ENCODE measurements at places on chromosomes 7 and 10.

DNA sequence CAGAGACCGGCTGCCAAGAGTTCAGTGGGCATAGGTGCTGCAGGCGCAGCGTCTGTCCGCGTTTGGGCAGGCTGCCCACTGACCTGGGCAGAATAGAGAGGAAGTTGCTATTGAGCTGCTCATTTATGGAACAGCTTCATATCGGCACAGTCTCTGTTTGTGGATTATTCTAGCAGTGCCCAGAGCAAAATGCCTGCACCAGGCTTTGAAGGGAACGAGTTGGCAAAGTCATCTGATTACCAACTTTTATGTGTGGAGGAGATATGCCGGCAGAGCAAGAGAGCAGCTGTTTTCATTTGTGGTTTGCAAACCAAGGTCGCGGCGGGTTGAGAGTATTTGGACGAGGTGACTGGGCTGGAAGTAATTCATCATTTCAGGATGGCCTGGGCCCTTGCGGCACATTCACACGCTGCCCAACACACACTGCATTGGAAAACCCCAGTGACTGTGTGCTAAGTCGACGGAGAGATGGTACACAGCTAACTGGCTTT is 228.5 kb downstream of the TCERG1L start:
- no peak for DNase-seq

- no peak for DNase-seq
Measured at GRCh38 chr7:72183835-72184234, 228.3 kb downstream of the CALN1 start.

DNA sequence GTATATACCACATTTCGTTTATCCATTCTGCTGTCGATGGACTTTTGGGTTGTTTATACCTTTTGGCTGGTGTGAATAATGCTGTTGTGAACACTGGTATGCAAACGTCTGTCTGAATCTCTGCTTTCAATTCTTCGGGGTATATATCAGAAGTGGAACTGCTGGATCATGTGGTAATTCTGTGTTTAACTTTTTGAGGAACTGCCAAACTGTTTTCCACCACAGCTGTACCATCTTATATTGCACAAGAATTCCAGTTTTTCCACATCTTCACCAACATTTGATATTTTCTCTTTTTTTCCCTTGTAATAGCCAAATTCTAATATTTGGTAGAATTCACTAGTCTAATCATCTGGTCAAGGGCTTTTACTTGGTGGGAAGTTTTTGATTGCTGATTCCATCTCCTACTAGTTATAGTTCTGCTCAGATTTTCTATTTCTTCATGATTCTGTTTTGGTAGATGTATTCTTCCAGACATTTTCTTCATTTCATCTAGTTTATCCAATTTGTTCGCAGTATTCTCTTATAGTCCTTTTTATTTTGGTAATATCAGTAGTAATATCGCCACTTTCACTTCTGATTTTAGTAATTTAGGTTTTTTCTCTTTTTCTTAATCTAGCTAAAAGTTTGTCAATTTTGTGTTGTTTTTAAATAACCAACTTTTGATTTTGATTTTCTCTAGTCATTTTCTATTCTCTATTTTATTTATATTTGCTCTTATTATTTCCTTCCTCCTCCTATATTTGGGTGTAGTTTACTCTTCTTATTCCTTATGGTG is 271.2 kb downstream of the ZEB1 start:
- DNase-seq, result no peak

- DNase-seq, result no peak
Measured at GRCh38 chr10:72027498-72027897, 60.9 kb downstream of the SPOCK2 start.

- DNase-seq, result no peak
Measured at GRCh38 chr10:76504823-76505222, 1073.4 kb downstream of the LRMDA start.

DNA sequence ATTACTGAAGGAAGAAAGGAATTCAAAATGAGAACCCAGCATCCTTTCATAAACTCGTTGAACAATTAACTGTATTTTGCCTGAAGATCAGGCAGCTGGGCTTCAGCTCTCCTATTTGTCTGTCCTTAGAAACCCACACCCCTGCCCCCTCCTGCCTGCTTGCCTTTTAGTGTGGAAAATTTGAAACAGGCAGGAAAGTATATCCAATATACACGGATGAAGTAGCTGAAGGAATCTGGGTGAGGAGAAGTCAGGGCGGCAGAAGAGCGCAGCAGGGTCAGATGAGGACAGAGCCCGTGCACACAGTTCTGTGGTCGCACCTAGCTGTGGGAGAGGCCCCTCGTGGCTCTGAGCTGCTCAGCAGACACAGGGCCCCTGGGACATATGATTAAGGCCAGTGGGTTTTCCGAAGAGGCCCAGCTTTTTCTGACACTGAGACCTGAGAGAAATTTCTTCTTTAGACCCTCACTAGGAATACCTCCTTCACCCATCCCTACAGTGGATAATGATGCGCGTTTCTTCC is 87.9 kb downstream of the ACTR3B start:
- peak; percentile 34 for DNase-seq

- peak; percentile 74 for DNase-seq
Measured at GRCh38 chr7:90596671-90597562, 796 bp downstream of the CDK14 start.

DNA sequence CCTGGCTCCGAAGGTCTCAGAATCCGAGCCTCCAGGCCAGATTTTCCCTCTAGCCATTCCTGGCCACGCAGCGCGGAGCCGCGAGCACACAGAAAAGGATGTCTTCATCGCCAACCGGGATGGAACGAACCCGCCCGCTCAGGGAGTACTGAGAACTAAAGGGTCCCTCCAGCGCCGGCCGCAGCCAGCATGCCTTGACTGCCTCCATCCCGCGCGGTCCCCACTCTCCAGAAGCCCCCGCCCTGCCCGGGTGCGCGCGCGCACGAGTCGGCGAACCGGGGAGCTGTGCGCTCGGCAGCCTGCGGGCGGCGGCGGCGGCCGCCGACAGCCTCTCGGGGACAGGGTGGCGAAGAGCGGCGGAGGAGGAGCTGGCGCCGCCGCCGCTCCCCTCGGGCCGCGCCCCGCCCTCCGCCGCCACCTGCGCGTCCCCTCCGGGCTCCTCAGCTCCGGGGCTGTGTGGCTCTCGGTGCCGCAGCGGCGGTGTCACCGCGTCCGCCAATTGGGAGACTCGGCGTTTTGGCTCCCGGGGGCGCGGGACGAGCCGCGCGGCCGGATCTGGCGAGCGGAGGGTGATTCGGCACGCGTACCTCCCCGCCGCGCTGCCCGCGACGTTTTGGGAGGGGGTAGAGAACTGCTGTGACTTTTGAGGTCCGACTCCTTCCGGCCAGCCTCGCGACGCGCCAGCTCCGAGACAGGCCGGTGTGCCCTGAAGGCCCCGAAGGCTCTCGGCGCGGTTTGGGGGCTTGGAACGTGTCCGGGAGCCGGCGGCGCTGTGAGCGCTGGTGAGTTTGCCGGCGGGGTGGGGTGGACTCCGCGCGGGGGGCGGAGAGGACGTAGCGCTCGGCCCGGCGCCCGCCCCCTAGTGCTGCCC is 453 bp upstream of the GALNT17 start:
- DNase-seq, result peak; percentile 89

DNA sequence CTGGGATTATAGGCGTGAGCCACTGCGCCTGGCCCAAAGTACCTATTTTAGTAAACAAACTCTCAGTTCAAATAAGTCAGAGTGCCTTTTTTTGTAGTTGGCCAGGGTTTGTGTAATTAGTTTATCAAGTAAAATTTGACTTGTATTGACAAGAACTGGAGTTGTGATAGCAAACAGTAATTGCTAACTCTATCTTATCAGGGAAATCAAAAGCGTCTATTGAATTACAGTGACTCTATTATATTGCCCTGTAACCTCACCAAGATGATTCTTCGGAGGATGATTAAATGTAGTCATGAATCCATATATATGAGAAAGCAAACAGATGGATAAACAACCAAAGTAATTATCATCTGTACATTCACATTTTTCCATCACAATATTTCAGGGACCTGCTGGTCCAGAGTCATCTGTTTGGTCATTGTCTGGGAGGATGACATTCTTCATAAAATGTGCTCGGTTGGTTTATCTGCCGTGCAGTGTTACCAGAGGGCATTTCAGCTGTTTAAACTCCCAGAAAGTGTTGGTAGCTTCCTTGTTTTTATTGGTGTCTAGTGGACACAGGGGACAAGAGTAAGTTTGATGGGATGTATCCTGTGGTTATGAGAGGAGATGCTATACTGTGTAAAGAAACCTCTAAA is 35.6 kb downstream of the DOCK1 start:
- no peak for DNase-seq

- DNase-seq, result no peak
Measured at GRCh38 chr7:32026083-32026425, 44.2 kb downstream of the PDE1C start.

- DNase-seq, result no peak
Measured at GRCh38 chr7:155862123-155862892, 50.0 kb upstream of the SHH start.

DNA sequence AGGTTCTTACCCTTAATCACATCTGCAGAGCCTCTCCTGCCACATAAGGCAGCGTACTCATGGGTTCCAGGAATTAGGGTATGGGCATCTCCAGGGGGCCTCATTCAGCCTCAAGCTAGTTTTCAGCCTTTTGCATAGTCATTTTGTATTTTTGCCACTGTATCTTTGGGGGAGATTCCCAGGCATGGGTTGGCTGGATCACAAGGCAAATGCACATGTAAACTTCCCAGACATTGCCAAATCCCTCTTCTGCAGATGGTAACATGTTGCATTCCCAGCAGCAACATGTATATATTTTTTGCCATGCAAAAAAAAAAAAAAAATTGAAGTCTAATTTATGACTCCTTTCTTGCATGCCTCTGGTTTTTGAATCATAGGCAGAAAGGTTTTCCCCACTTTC is 595.4 kb upstream of the FOXK1 start:
- no peak for DNase-seq

GRCh38 chr10:70418229-70418628 is 14.3 kb downstream of the EIF4EBP2 start:
- DNase-seq, result no peak

- DNase-seq, result no peak
Measured at GRCh38 chr10:97969538-97970079, 60.8 kb downstream of the CRTAC1 start.

DNA sequence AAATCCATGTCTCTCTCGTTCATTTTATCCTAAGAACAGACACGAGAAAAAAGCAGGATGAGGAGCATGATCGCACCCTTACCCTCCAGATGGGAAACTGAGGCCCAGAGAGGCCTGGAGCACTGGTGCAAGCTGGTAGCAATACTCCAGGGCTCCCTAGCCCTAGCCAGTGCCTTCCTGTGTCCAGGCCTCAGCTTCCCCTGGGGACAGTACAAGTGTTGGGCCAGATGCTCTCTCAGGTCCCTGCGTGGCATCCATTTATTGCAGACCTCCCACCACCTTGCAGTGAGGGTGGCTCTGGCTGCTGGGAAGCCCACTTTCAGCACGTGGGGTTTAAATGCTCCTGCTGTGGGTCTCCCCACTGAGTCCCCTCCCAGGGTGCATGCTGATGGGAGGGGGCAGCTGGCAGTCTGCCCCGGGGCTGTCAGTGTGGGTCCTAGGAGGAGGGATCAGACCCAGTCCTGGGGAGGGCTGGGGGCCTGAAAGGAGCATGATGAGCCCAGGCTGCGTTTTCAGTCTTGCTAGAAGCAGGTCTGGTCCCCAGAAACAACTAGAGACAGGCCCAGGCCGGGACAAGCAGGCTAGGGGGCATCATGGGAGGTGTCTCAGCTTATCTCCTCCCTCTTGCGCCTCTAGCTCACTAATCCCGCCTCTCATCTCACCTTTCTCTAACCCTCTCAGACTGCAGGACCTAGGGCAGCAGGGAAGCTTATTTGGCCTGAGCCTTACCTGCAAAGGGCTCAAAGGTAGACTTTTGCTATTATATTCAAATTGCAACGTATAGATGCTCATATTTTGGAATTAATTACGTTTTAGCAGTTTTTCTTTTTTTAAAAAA is 662 bp upstream of the PPIF start:
- DNase-seq, result peak; percentile 78

DNA sequence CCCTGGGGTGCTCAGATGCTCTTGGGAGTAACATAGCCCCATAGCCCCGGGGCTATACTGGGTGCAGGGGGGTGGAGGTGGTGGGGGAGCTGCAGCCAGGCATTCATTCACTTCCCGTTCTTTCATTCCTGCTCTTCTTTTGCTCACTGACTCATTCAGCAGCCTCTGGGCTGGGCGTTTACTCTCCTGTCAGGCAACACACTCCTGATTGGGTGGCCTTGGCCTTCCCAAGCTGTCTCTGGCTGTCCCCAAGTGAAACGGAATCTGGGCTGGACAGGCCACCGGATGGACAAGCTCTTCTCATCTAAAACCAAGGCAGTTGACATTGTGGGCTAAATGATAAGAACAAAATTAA is 34.6 kb downstream of the CHST3 start:
- no peak for DNase-seq

- no peak for DNase-seq
Measured at GRCh38 chr7:91435381-91436059, 171.3 kb downstream of the FZD1 start.

DNA sequence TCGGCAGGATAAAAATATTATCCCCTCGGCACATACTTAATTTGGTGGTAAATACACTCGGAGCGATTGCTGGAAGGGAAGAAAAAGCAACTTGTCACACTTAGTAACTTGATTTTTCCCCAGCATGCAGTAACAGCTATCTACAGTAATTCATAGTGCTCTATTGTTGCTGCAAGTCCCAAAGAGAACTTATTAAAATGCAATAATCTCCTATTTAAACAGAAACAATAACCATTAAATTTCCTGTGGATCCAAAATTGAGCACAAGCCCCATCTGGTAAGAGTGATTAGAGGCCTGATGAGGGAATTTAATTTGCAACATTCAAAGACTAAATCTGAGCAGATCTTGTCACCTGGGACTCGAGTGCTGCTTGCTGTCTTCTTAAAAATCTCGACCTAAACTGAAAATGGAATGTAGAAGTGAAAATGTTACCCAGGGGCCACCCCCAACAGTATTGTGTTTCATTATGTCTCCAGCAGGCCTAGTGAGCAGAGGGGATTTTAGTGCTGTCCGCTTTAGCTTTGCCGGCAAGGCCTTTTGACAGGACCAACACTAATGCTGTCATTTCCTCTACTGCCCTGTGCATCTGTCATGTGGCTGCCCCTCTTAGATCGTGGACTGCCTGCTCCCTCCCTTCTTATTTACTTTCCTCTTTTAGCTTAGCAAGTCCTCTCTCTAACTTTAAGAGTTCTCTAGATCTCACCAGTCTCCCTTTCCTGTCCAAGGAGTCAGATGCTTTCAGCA is 639.7 kb downstream of the AUTS2 start:
- DNase-seq, result peak; percentile 48

- peak; percentile 63 for DNase-seq
Measured at GRCh38 chr10:121553511-121554264, 44.6 kb downstream of the FGFR2 start.

- DNase-seq, result no peak
Measured at GRCh38 chr10:50420196-50420595, 168.9 kb upstream of the ASAH2 start.

GRCh38 chr10:120188950-120189349 is 268.1 kb upstream of the PLPP4 start:
- DNase-seq, result no peak

- DNase-seq, result no peak
Measured at GRCh38 chr10:130000918-130001317, 36.8 kb upstream of the EBF3 start.

GRCh38 chr10:69662173-69662877 is 32.3 kb downstream of the FAM241B start:
- DNase-seq, result peak; percentile 55

- no peak for DNase-seq
Measured at GRCh38 chr10:114726820-114727271, 68.8 kb upstream of the ABLIM1 start.

GRCh38 chr7:52689912-52690311 is 345.5 kb upstream of the POM121L12 start:
- DNase-seq, result no peak

GRCh38 chr7:46649876-46650275 is 728.8 kb upstream of the IGFBP3 start:
- DNase-seq, result no peak

All from kidney (tissue), 22 donors.